ENCODE measurements at places on chromosomes 11 and 22. TPM values are rescaled to one million over a fixed set of nuclear protein-coding genes. Genes with fewer than 3 reads are reported as not detected.

The UPK3A gene
- not detected for total RNA-seq

The PRR33 gene
- total RNA-seq: not detected

The MPZL2 gene
- total RNA-seq: 0.08 TPM

The DDX6 gene
- 19.2 TPM for total RNA-seq

The RNF121 gene
- 45.4 TPM for total RNA-seq

The NLRP14 gene
- total RNA-seq: not detected

The TESMIN gene
- 5.1 TPM for total RNA-seq

The KCNK4 gene
- not detected for total RNA-seq

The IL17REL gene
- total RNA-seq: 0.08 TPM

The GLYATL1B gene
- total RNA-seq: not detected

The MUC2 gene
- 0.04 TPM for total RNA-seq

The TSSC4 gene
- total RNA-seq: 64.9 TPM

The IGSF22 gene
- total RNA-seq: not detected

The ROBO3 gene
- total RNA-seq: 2.3 TPM

The USP2 gene
- 1.9 TPM for total RNA-seq

The LARGE2 gene
- total RNA-seq: 3.1 TPM

The ZNF214 gene
- 0.92 TPM for total RNA-seq

The GSTT2B gene
- 0.15 TPM for total RNA-seq

The SLC22A9 gene
- not detected for total RNA-seq

The CSTF3 gene
- 24.9 TPM for total RNA-seq

The CASP1 gene
- 0.17 TPM for total RNA-seq

The SMIM38 gene
- 0.05 TPM for total RNA-seq

The BUD13 gene
- 11.7 TPM for total RNA-seq

All from A549 treated with AZD2906 at 1 μM for 4 hours (cell line).